ENCODE measurements at places on chromosomes 7 and 10. TPM values are rescaled to one million over a fixed set of nuclear protein-coding genes. Genes with fewer than 3 reads are reported as not detected.

FAM107B gene
- total RNA-seq = 26.2 TPM

PKD2L1 gene
- total RNA-seq = 0.20 TPM

ADAM12 gene
- total RNA-seq = 0.19 TPM

GIMAP7 gene
- total RNA-seq = not detected

SNX10 gene
- 9.9 TPM for total RNA-seq

- 0 out of 2 replicates have a peak, but pooled peaks cover 3% of the 10 kb centered on the region for H3K27me3 ChIP-seq
- no peak overlapping the region for H3K4me3 ChIP-seq
These were observed 17.1 kb upstream of the PRRT4 start for GRCh38 chr7:128378637-128379036.

DNA sequence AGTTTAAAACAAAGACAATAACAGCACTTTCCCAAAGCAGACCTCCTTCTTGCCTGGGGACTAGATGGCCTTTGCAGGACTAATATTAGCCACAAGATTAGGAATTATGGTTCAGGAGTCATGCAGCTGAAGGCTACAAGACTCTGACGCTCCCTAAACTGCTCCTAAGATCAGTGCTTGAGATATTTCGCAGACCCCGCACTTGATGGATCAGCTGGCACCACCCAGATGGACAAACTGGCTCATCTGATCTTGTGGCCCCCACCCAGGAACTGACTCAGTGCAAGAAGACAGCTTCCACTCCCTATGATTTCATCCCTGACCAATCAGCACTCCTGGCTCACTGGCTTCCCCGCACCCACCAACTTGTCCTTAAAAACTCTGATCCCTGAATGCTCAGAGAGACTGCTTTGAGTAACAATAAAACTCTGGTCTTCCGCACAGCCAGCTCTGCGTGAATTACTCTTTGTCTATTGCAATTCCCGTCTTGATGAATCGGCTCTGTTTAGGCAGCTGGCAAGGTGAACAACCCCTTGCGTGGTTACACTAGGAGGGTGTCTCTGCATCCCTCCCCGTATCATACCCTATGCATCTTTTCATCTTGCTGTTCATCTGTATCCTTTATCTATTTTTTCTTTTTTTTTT lies 26.9 kb upstream of the NRBF2 start:
- no peak for DNase-seq
- H3K27me3 ChIP-seq = no peaks in the 10 kb centered on the region
- no peak overlapping the region for H3K27ac ChIP-seq
- H3K4me3 ChIP-seq = no peak overlapping the region

- H3K4me3 ChIP-seq = no peak overlapping the region
- no peak overlapping the region for H3K27ac ChIP-seq
- peaks cover 5% of the 10 kb centered on the region for H3K4me1 ChIP-seq
- H3K27me3 ChIP-seq = no peaks in the 10 kb centered on the region
- no peaks in the 10 kb centered on the region for H3K36me3 ChIP-seq
- no peak for DNase-seq
These were observed 126.0 kb upstream of the INHBA start for GRCh38 chr7:41828911-41829310.

DNA sequence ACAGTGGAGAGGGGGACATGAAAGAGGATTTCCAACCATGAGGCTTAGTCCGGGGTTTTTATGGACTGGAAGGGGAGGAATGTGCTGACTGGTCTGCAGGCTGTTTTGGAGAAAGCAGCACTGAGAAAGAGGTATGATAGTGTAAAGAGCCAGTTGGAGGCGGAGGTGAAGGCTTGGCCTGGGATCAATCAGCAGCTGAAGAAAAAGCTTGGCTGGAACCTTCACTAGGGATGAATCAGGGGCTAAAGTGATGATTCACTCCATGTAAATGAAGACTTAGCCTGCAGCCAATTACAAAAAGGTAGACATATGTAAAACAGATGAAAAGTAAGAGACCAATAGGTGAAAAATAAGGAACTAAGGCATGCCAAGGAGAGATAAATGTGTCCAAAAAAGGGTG lies 1382.6 kb downstream of the GATA3 start:
- H3K4me3 ChIP-seq = no peak overlapping the region
- no peaks in the 10 kb centered on the region for H3K4me1 ChIP-seq
- no peak for DNase-seq
- no peak overlapping the region for H3K27ac ChIP-seq
- no peaks in the 10 kb centered on the region for H3K36me3 ChIP-seq

GRCh38 chr10:9222917-9223316 lies 1168.4 kb downstream of the GATA3 start:
- no peak overlapping the region for H3K27ac ChIP-seq
- H3K36me3 ChIP-seq = no peaks in the 10 kb centered on the region
- no peak for DNase-seq
- H3K4me3 ChIP-seq = no peak overlapping the region
- H3K4me1 ChIP-seq = no peaks in the 10 kb centered on the region

DNA sequence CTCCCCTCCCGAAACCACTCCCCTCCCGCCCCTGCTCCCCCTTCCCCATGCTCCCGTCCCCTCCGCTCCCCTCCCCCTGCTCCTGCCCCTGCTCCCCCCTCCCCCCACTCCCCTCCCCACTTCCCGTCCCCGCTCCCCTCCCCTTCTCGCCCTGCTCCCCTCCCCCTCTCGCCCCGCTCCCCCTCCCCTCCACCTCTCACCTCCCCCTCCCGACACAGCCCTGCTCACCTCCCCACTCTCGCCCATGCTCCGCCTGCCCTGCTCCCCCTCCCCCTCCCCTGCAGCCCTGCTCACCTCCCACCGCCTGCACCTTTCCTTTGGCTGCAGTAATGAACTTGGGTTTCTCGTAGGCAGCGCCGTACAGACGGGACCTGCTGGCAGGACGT lies 49.9 kb upstream of the NKX6-2 start:
- DNase-seq = no peak
- no peak overlapping the region for H3K4me3 ChIP-seq
- no peak overlapping the region for H3K27ac ChIP-seq
- H3K4me1 ChIP-seq = peaks cover 10% of the 10 kb centered on the region
- no peaks in the 10 kb centered on the region for H3K36me3 ChIP-seq

DNA sequence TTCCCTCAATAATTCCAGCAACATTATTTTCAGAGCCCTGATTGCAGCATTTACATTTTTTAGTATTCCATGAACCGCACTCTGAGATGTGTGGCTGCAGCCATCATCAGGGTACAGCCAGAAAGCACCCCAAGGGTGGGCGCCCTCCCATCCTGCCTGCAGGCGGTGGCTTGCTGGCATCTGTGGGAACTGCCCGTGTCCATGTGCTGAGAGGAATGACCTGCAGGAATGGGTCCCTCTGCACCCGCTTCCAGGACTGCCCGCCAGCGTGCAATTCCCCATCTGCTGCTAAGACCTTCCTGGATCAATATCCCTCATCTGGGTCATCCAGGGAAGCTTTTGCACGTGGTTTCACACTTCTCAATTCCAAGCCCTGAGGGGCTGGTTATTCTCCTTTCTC lies 32.8 kb upstream of the NUB1 start:
- DNase-seq = peak; percentile 36
- H3K36me3 ChIP-seq = no peaks in the 10 kb centered on the region
- H3K27me3 ChIP-seq = peaks cover 2% of the 10 kb centered on the region
- peaks cover under 1% of the 10 kb centered on the region for H3K4me1 ChIP-seq

- H3K36me3 ChIP-seq = no peaks in the 10 kb centered on the region
- no peaks in the 10 kb centered on the region for H3K27me3 ChIP-seq
- H3K27ac ChIP-seq = no peak overlapping the region
- no peaks in the 10 kb centered on the region for H3K4me1 ChIP-seq
- DNase-seq = no peak
- no peak overlapping the region for H3K4me3 ChIP-seq
These were observed 25.4 kb upstream of the CRHR2 start for GRCh38 chr7:30707391-30708357.

DNA sequence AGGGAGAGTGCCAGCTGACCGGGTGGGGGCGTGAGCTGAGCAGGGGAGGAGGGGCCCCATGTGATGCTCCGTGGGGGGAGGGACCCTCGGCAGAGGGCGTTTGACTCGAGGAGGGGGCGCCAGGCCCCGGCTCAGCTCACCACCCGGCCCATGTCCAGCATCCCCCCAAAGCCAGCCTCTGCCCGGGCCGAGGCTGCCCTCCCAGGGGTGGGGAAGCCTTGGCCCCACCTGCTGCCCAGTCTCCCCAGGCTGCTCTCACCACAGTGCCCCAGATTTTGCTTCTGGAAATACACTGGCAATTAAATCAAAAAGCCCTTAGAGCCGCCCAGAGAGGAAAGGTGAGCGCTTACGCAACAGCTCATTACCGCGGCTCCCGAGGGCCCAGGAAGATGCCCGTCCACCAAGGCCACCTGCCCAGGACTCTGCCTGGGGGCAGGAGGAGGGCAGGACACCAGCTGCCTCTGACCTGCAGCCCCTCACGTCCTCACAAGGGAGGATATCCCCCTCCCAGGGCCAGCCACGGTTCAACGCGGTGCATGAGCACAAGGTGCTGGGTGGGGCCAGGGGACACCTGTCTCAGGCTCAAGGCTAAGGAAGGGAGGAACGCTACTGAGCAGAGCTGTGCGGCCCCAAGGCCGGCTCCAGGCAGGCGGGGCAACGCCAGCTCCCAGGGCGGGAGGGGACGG lies 70.0 kb upstream of the INPP5A start:
- DNase-seq = peak; percentile 75
- no peaks in the 10 kb centered on the region for H3K27me3 ChIP-seq
- H3K36me3 ChIP-seq = no peaks in the 10 kb centered on the region
- H3K4me3 ChIP-seq = 0 out of 2 replicates have a peak overlapping the region, but pooled peaks have one; percentile 14
- H3K4me1 ChIP-seq = peaks cover 14% of the 10 kb centered on the region

DNA sequence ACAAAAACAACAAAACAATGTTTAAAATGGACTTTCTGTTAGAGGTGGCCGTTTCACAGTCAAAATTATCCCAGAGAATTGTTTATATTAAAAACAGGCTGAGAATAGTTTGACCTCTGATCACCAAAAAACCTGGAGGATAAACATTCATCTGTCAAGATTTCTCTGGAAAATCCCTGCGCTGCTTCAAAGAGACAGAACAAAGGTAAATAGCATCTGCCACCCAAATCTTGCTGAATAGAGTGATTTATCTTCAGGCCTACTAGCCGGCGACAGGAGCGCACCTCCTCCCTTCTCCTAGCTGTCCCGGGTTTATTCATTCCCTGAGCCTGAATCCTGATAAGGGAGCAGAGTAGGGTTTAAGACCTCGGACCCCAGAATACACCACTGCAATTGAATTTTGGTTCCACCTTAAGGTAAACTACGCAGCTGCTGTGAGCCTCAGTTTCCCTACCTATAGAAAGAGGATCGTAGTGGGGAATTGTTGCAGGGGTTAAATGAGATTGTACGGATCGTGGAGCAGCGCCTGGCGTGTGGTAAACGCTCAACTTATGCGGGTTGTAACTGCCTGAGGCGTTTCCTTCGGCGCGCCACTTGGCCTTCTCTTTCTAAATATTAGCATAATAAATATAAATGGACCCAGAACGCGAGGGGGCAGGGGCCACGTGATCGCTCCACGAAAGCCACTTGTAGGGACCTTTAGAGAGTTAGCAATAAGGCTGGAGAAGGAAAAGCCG lies 498 bp upstream of the ST7 start:
- peak overlapping the region; percentile 97 for H3K4me3 ChIP-seq
- no peaks in the 10 kb centered on the region for H3K36me3 ChIP-seq
- peak overlapping the region; percentile 16 for H3K27ac ChIP-seq
- H3K27me3 ChIP-seq = no peaks in the 10 kb centered on the region
- H3K4me1 ChIP-seq = no peaks in the 10 kb centered on the region
- DNase-seq = no peak

DNA sequence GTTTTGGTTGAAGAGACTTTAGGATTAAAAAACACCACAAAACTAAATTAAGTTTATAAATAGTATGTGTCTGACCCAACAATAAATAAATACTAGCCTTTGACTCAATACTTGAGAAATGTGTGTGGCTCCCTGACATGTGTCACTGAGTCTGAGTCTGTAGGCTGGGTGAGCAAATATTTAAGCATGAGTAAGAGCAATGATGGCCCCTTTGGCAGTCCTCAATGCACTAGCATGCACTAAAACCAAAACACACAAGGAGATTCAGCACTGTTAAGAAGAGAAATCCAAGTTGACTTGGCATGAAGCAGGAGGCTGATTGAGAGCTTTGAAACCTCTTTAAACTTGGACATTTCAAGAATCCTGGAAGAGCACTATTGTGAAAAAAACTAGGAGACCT lies 37.1 kb downstream of the CCDC71L start:
- no peak overlapping the region for H3K4me3 ChIP-seq
- DNase-seq = no peak
- no peaks in the 10 kb centered on the region for H3K36me3 ChIP-seq
- H3K27ac ChIP-seq = no peak overlapping the region
- no peaks in the 10 kb centered on the region for H3K4me1 ChIP-seq

Measured in H1 (cell line).